ENCODE measurements at places on chromosomes 7 and 10.
A peak's percentile ranks its signal among the peaks of the same experiment; 100 is the strongest.

DNA sequence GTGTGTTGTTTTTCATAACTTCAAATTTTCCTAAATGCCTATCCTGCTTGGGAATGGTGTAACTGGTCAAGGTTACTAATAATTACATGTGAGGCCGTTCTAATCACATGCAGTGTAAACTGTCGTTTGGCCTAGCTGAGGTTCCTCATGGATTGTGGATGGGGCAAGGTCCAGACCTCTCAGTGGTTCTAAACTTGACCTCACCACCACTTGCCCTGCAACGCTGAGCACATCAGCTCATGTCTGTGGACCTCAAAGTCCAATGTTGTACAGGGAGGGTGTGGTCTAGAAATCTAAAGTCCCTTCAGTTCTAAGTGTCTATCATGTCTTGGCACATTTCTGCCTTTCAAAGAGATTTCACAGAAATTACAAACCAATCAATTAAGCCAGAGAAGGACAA is 15.6 kb downstream of the RBP3 start:
- DNase-seq = peak; percentile 4

DNA sequence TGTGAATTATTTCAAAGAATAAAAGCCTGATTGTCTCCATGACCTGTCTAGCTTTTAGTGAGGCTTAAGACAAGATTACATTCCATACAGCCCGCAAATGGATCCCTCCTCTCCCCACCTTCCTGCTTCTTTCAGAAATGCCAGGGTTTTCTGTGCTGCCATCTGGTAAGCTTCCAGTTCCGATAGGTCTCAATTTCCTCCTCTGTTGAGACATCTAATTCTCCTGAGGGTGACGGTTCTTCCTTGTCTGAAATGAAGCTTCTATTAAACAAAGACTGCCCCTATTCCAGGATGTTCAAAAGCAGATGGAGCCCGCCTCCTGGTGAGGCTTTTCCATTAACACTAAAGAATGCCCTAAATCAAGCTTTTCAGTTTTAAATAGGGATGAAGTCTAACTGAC is 295.6 kb downstream of the PTPRN2 start:
- DNase-seq = no peak

DNA sequence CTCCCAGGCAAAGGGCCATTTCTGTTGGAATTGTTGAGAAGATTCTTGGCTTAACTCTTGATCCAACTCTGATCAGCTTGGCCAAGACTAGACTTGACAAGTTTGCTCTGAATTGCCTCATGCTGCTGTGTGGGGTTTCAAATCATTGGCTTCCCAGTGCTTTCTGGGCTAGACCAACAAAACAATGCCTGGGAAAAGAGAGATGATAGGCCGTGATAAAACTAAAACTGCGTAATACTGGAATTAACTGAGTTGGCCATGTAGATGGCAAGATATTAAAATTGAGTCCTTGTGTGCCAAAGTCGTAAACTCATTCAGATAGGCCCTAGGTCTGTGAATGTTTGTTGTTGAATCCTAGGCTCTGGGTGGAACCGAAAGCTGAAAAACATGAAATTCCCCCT is 222.6 kb downstream of the MGMT start:
- DNase-seq = no peak

DNA sequence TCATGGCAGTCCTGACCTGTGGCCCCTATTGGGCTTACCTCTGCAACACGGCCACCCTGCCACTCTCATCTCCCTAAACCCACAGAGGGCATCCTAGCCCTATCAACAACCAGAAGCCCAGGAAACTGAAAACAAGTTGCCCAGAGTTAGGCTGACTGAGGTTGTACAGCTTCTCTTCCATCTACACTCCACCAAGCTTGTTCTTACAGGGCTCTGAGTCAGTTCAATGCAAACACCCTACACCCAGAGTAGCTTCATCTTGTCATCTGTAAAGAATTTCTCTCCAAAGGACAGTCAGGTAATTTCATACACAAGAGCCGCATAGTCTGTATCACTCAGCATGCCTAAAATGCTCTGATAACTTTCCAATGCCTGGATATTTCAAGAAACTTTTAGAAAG is 175.4 kb downstream of the ARID5B start:
- DNase-seq = peak; percentile 31

DNA sequence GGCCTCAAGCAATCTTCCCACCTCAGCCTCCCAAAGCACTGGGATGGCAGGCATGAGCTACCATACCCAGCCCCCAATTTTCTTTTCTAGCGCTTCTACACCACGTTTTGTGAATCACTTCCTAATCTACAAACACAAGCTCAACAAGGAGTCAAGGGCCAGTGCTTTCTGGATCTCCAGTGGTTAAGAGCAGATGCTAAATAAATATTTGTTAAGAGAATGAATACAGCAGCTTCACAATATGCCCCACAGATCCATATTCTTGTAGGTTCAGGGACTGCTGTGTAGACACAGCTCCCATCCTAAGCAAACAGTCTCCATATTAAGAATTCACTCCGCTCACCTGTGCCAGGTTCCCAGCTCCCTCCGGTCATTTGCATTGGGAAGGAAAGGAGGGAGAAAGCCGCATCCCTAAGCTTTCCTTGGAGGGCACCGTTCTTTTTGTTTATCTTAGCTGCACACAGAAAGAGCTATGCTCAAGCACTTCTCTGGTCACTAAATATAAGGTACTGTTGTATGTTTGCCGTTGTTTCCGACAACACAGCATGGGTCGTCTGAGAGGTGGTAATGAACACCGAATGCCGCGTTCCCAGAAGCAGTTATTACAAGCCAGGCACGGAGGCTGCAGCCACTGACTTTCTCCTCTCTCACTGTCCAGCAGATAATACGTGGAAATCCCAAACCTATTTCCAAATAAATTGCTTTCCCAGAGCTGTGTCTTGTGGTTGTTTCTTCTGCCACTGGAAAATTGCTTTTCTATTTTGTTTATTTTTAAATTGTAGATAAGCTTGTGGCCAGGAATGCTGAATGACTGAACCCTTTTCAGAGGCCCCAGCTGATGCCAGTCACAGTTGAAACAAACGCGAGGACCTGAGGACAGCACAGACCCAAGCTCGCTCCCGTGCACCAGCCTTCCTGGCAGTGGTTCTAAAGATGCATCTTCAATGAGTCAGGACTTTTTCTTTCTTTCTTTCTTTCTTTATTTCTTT is 217.1 kb downstream of the PRPF18 start:
- no peak for DNase-seq

GRCh38 chr10:51170518-51171245 is 96.4 kb downstream of the PRKG1 start:
- DNase-seq = no peak

GRCh38 chr7:42192851-42193461 is 44.1 kb downstream of the GLI3 start:
- no peak for DNase-seq

- no peak for DNase-seq
Observed at GRCh38 chr7:139838876-139839275, 9.8 kb downstream of the TBXAS1 start.

DNA sequence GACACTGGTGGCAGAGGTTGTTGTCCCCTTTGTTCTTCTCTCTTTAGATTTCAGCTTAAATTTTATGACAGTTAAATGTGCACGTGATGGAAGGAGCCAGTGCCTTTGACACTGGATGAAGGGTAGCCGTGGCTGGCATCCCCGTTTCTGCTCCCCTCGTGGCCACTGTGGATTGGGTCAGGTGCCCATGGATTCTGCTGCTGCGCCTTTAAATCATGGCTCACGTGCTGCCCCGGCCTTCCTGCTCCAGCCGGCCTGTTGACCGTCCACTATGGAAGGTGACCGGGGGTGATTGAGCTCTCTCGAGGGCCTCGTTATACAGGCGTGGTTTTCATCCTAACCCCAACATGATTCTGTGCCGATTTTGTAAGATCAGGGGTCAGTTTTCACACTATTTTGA is 34.5 kb downstream of the WDR37 start:
- DNase-seq = no peak

DNA sequence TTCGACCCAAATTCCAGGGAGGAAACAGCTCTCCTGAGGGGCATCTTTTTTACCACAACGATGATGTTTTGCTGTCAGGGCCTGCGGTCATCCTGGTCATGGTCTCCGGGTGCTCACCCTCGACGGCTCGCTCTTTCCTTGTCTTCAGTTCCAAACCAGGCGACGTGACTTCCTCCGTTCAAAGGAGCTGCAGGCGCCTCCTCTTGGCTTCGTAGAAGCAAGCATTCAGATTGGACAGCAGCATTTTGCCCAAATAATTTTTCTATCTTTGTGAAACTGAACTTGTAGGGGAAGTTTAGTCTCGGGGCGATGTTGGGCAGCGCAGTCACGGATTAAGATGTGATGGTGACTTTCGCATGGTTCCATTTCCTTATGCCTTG is 208.9 kb downstream of the DNAJB6 start:
- DNase-seq = peak; percentile 8

- DNase-seq = no peak
Observed at GRCh38 chr7:139647814-139648390, 124.4 kb downstream of the CLEC2L start.

- DNase-seq = peak; percentile 35
Observed at GRCh38 chr10:50636618-50637579, 13.1 kb upstream of the SGMS1 start.

- DNase-seq = no peak
Observed at GRCh38 chr7:32458025-32458424, 32.2 kb downstream of the LSM5 start.

GRCh38 chr10:58754469-58755339 is 242.0 kb downstream of the BICC1 start:
- no peak for DNase-seq

DNA sequence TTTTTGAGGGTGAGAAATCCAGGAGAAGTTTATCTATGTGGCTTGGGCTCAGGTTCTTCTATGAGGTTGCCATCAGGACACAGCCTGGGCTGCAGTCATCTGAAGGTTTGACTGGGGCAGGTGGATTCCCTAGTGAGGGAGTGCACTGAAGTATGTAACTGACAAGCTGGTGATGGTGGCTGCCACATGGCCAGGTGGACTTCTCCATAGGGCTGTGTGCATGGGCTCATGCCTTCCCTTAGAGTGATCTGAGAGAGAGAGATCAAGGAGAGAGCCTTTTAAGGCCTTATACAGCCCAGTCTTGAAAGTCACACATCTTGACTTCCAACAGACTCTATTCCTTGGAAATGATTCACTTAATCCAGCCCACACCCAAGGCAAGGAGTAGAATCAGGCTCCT is 266.6 kb upstream of the PITRM1 start:
- no peak for DNase-seq

DNA sequence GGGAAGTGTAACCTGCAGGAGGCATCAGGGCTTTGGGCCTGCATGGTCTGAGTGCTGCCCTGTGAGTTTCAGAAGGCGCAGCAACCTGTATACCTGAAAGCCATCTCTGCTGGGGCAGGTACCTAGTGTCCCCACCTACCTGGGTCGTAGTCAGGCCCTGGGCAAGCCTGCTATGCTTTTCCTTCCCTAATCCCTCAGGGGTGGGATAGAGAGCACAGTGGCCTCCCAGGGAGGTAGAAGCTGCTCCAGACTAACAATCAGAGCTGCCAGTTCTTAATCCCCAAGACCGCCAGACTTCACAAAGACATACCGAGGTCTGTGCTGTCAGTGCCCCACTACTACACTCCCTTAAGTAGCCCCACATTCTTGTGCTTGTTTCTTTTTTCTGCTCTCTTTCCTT is 52.0 kb downstream of the PTEN start:
- DNase-seq = no peak

GRCh38 chr7:78760620-78761355 is 692.7 kb downstream of the MAGI2 start:
- no peak for DNase-seq
